Glomerular endothelial cell (primary cell): ENCODE measurements at places on chromosomes 3 and 15.
A peak's percentile ranks its signal among the peaks of the same experiment; 100 is the strongest.

DNA sequence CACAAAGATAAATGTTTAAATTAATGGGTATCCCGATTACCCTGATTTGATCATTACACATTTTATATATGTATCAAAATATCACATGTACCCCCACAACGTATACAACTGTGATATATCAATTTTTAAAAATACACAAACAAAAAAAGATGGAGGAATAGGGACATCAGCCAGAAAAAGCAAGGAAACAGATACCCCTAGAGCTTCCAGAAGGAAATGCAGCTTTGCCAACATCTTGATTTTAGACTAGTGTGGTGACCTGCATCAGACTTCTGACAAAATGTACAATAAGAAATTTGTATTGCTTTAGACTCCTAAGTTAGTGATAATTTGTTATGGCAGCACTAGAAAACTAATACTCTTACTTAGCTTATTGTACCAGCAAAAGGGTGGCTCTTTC lies 483.8 kb downstream of the TUSC7 start:
- DNase-seq: no peak

- peak; percentile 71 for DNase-seq
These were observed 63.8 kb downstream of the CHSY1 start for GRCh38 chr15:101187820-101188636.

- no peak for DNase-seq
These were observed 620.7 kb upstream of the ZNF385D start for GRCh38 chr3:22371607-22372291.

- no peak for DNase-seq
These were observed 1014.1 kb upstream of the SEMA6D start for GRCh38 chr15:46703020-46703861.

GRCh38 chr3:160444411-160444810 lies 5.2 kb downstream of the TRIM59 start:
- no peak for DNase-seq

DNA sequence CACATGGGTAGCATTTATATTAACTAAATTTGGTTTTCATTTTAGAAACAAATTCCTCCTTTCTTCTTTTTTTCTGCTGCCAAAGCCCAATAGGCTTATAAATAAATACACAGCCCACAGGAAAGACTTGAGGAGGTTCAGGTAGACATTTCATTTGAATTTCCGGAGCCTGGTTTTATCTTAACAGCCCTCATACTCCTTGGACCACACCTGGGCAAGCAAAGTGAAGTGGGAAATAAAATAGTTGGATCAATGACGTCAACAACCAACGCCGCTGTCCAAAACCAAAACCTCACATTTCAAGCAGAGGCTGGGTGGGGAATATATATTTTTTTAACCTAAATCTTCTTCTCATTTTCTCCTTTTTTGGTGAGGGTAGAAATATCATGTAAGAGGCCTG lies 53.2 kb downstream of the RFTN1 start:
- no peak for DNase-seq

DNA sequence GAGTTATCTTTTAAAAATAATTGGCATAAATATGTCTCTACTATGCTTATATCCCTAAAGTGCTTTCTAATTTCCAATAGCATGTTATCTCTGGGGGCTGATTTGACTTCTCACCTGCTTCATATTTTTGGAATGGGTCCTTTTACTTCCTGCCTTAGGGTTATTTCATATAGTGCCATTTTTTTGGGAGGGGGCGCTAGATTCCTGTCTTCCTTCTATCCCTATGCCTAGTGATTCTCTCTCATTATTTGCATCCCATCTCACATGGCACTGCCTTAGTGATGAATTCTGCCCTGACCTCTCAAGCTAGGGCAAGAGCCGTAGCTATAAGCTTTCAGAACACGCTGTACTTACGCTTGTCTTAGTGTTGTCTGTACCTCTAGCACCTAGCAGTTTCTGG lies 150.3 kb upstream of the SLITRK3 start:
- no peak for DNase-seq

DNA sequence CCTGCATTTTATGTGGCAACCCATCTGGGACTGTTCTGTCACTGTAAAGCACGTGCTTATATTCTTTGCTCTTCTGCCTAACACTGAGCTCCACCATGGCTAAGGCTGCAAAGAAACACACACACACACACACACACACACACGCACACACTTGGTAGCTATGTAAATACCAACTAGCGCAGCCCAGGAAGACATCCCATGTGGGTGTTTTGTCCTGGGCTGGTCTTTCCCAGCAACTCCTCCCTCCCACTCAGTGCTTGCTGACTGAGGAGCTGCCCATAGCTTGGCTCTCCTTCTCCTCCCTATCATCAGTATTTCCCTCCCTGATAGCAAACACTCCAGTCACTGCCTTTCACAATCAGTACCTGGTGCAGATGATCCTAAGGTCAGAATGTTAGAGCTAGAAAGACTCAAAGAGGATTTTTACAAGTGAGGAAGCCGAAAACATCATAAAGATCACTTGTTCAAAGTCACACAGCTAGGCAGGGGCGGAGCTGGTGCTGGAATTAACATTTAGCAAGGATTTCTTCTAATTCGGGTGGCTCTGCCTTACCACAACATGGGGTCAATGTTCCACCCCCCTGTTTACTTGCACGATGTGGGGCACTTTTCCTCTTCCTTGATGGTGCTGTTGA lies 377.1 kb upstream of the TBL1XR1 start:
- no peak for DNase-seq

DNA sequence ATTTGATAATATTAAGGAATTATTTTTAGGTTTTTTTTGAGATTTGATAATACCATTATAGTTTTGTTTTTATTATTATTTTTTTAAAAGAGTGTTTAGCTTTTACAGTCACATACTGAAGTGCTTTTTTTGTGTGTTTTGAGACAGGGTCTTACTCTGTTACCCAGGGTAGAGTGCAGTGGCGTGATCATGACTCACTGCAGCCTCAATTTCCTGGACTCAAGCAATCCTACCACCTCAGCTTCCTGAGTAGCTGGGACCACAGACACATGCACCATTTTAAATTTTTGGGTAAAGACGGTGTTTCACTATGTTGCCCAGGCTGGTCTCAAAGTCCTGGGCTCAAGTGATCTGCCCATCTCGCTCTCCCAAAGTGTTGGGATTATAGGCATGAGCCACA lies 73.0 kb downstream of the SUMF1 start:
- peak; percentile 61 for DNase-seq

- DNase-seq: no peak
These were observed 126.7 kb downstream of the LPP start for GRCh38 chr3:188280627-188281026.

- no peak for DNase-seq
These were observed 1.5 kb upstream of the PLXNB1 start for GRCh38 chr3:48431224-48432029.

DNA sequence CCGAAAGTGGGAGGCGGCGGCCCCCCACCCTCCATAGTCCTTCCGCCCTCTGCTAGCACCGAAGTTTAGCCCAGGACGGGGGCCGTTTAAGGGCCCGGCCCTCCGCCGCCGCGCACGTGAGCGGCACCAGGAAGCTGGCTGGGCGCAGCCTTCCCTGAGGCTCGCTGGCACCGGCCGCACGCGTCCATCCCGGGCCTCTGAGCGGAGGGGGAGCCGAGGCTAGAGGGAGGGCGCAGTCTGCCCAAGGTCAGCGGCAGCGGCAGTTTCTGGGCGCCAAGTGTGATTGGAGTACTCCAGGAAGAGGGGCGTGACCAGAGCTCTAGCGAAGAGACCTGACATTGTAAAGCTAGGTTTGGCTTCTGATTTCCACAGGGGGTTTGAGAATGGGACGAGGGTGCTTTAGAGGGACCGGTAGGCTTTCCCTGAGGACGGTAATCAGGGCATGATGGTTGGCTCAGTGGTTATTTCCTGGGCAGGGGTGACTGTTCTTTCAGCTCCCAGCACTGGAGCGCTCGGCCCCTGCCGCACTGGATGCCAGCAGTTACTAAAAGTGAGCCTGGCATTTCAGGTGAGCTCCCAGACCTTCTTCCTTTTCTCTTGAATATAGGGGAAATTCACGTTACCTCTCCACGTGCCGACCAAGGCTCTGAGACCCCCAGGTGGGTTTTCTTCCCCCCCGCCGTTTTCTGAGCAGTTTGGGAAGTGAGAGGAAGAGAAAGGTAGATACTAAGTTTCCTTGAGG lies 853 bp downstream of the TEX264 start:
- no peak for DNase-seq

GRCh38 chr15:92822216-92823144 lies 77.6 kb upstream of the CHD2 start:
- DNase-seq: no peak

DNA sequence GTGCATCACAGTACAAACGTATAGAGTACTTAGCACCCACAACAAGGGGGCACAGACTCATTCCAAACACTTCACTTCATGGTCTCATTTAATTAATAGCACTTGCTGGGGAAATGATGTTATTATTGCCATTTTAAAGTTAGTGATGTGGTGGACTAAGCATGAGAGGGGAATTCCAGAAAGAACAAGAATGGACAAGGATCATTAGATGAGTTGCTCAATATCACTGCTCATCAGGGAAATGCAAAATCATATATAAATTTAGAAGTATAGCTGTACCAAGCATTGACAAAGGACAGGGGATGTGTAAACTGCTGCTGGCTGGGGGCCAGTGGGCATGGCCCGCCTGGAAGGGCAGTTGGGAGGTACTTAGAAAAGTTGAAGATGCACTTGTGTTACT lies 14.6 kb downstream of the PRR20G start:
- DNase-seq: no peak

DNA sequence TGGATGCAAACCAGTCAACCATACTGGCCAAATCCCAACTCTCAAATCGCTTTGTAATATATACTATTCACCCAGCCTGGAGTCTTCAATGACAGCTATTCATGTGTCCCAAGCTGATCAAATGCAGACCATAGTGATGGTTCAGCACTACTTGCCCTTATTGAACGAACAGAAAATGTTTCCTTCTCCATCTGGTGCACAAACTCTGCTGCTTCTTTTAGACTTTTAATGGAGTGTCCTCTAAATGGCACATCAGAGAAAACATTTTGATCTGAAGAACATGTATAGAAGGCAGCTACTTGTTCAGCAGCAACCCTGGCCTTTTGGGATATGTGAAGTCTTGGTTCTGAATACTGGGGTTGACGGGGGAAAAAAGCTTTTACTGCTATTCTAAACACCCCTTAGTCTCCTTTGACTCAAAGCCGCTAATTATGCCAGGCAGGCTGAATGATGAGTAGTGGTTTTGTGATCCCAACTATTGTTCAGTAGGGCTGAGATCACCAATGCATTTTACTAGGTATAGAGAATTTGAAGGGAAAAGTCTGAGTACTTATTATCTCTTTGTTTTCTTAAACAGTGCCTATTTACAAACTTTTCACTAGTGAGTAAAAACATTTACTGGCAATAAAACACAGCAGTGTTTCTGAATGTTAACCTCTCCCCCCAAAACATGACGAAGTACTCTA lies 781.2 kb downstream of the ROBO1 start:
- no peak for DNase-seq

- DNase-seq: peak; percentile 27
These were observed 202.8 kb downstream of the SV2B start for GRCh38 chr15:91302588-91303439.

DNA sequence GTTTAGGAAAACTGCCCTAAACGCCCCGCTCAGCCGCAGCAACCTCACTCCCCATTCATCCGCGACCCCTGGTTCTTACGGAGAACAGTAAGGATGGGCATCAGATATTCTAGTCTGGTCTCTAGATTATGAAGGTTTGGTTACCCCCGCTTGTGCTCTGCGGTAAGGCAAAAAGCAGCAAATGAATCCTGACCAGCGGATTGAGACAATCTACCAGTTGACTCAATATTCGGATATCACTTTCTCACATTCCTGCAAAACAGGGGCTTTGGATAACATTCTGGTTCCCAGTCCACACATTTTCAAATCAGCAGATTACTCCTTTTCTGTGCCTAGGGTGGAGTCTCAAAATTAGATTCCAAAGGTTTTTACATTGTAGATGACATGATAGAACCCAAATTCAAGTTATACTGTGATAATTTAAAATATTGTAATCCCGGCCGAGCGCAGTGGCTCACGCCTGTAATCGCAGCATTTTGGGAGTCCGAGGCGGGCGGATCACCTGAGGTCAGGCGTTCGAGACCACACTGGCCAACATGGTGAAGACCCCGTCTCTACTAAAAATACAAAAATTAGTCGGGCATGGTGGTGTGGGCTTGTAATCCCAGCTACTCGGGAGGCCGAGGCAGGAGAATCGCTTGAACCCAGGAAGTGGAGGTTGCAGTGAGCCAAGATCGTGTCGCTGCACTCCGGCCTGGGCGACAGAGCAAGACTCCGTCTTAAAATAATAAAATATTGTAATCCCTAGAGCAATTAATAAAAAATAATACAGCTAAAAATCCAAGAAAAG lies 1.1 kb upstream of the CYFIP1 start:
- DNase-seq: no peak

GRCh38 chr15:90840157-90840855 lies 28.1 kb upstream of the FURIN start:
- no peak for DNase-seq

GRCh38 chr3:120615847-120616609 lies 19.9 kb downstream of the NDUFB4 start:
- peak; percentile 16 for DNase-seq

DNA sequence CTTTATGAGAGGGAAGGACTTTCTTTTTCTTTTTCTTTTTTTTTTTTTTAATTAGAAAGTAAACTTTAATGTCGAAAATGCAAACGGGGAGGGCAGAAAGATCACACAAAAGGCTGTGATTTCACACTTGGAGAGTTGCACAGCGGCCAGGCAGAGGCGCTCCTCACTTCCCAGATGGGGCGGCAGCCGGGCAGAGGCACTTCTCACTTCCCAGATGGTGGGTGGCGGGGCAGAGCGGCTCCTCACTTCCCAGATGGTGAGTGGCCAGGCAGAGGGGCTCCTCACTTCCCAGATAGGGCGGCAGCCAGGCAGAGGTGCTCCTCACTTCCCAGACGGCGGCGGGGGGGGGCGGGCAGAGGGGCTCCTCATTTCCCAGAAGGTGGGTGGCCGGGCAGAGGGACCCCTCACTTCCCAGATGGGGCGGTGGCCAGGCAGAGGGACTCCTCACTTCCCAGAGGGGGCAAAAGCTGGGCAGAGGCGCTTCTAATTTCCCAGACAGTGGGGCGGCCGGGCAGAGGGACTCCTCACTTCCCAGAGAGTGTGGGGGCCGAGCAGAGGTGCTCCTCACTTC lies 88.6 kb downstream of the ATP2B2 start:
- DNase-seq: no peak

- DNase-seq: no peak
These were observed 83.0 kb downstream of the CBLB start for GRCh38 chr3:105785803-105786202.

- no peak for DNase-seq
These were observed 20.7 kb upstream of the GOLGA6C start for GRCh38 chr15:75237316-75237982.

DNA sequence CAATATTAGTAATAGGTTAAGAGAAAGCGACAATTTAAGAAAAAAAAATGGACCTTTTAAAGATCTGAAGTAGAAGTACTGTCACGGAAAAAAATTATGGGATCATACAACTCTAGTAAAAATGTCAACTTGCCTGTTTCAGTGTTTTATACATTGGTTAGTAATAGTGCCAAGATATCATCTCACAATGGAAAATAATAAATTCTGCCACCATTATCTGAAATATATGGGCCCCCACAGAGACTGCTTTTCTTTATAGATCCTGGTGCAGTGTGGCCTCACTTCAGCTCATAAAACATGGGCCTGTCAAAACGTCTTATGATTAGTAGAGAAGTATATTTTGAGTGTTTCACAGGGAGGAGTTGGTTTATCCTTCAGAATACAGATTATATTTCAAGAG lies 266.3 kb upstream of the EPHA6 start:
- DNase-seq: no peak
